ENCODE measurements at places on chromosomes 7 and 10.

- DNase-seq, result no peak
Observed at GRCh38 chr7:920351-921070, 34.0 kb downstream of the ADAP1 start.

DNA sequence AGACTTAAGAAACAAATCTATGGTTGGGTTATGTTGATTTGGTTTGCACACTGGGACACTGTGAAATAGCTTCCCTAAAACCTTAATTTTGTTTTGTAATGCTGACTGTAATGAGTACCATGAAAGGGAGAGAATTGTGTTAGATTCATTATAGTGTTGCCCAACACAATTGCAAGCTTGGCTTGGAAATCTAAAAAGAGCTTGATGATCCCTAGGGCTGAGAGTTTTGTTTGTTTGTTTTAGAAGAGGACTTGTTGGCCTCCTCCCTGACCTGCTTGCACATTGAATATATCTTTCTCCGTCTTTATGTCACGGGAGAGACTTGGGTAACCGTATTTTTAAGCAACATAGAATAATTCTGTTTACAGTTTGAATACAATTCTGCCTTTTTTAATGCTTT lies 410.1 kb downstream of the ARL4A start:
- no peak for DNase-seq

GRCh38 chr10:28155726-28156125 lies 147.1 kb downstream of the MPP7 start:
- no peak for DNase-seq

DNA sequence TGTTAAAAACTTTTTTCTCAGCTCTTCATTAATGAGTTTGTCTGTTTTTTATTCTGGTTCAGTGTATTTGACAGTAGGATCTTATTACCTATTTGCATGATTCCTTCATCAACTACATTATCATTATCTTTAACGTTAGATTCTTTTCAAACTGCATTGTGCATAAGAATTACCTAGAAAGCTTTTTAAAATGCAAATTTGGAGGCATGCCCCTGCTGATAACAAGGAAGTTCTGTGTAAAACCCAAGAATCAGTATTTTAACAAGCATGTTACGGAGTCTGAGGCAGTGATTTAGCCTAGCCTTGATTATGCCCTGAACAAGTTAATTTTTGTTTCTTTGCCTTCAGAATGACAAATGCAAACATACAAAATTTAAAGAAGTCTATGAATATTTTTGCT lies 14.2 kb downstream of the AHR start:
- DNase-seq, result no peak

DNA sequence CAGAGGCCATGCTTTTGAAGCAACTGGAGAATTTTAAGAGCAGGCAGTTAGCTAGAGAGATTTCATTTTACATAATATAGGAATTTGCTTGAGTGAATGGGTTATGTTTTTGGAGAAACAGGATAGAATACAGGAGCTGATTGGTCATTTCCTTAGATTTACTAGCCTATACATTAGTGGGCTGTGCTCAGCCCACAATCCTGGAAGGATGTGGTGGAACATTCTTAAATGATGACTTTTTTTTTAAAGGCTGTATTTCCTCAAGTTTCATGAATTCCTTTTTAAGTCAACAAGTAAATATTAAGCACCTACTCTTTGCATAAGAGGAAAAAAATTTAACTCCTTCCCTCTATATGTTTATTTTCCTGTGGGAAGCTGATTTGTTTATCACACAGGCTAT lies 314.4 kb upstream of the BMPER start:
- no peak for DNase-seq

DNA sequence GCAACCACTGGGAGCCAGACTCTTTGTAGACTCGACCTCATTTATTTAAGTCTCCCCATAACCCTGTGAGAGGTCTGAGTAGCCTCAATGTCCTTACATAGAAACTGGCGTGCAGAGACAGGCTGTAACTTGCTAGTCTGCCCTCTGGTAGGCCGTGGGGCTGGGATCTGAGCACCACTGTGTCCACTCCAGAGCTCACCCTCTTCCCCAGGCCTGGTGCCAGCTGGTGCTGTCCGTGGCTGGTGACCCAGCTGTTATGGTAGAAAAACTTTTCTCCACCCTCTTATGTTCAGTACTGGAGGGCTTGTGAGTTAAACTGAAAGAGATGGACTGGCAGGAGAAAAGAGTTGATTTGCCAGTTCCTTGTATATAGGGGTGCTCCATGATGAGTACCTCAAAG lies 41.9 kb downstream of the ADAMTS14 start:
- no peak for DNase-seq

DNA sequence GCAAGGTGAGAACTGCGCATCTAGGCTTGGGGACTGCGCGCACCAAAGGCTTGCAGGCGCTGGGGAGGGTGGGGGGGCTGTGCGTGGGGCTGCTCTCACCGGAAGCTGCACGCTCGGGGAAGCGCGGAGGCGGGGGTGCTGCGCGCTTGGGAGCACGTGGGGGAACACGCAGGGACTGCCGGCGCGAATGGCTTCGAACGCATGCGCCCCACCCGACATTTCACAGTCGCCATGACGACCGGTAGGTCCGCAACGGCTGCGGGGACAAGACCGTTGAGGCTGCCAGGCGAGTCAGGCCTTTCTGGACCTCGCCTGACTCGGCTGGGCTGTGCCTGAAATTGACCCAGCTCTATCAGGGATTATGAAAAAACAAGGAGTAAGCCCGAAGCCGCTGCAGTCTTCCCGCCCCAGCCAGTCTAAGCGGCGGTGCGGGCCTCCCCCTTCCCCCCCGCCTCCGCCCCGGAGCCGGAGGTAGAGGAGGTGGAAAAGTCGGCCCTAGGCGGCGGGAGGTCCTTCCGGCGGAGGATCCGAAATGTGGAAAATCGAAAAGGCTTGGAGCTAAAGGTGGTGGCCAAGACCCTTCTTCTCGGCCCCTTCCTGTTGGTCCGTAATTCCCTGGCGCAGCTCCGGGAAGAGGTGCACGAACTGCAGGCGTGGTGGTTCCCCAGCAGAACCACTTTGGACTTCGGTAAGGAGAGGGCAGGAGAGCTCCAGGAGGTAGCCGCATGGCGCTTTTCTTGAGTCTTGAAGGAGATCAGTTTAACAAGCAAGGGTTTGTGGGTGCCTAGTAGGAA lies 34.9 kb upstream of the STEAP1 start:
- peak; percentile 27 for DNase-seq

DNA sequence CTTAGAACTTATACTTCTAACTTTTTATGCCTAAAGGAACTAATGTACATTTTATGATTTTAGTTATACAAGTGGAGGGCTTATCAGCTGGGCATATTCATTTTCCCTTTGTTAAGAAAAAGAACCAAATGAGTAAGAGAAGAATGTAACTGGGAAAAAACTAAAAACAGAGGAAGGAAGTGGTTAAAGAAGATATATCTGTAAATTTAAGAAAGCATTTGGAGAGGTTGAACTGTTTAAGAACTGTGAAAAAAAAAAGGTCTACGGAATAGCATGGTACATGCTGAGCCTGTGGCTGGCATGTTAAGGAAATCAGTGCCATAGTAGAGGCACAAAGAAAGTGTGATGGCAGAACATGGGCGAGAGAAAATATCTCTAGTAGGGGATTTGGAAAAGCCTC lies 6.2 kb downstream of the MDFIC start:
- no peak for DNase-seq

- DNase-seq, result no peak
Observed at GRCh38 chr7:128163473-128163872, 77.6 kb upstream of the LEP start.

DNA sequence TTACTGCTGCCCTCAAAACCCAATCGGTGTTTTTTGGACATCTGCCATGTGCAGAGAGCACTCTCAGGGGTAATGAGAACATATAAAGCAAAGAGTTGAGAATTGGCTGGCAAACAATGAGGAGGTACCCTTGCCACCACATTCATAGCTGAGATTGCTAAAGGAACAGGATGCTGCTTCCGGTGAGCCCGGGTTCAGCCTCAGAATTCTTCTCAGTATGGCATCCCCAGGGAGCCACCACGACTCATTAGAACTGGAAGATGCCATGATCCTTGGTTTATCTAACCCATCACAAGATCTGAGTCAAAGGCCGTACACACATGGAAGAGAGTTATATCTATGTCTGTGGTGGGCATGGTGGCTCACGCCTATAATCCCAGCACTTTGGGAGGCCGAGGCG lies 174.4 kb downstream of the ARID5B start:
- no peak for DNase-seq

DNA sequence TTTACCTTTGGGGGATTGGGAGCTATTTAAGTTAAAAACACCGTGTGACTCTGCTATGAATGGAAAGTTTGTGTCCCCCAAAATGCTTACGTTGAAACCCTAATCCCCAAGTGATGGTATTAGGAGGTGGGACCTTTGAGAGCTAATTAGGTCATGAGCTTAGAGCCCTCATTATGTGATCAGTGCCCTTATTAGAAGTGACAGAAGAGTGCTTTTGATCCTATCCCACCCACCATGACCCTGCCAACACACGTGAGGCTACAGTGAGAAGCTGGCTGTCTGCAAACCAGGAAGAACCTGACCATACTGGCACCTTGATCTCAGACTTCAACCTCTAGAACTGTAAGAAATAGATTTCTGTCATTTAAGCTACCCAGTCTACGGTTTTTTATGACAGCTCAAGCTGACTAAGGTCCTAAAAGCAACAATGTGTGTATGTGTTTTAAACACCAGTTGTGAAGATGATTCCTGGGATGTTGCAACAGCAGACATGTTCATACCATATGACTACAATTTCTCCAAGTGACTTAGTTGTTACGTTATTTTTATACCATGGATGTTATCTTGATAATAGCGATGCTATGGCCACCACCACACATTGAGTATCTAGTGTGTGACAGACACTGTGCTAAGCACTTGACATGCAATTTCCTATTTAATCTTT lies 124.4 kb downstream of the PIP4K2A start:
- no peak for DNase-seq

DNA sequence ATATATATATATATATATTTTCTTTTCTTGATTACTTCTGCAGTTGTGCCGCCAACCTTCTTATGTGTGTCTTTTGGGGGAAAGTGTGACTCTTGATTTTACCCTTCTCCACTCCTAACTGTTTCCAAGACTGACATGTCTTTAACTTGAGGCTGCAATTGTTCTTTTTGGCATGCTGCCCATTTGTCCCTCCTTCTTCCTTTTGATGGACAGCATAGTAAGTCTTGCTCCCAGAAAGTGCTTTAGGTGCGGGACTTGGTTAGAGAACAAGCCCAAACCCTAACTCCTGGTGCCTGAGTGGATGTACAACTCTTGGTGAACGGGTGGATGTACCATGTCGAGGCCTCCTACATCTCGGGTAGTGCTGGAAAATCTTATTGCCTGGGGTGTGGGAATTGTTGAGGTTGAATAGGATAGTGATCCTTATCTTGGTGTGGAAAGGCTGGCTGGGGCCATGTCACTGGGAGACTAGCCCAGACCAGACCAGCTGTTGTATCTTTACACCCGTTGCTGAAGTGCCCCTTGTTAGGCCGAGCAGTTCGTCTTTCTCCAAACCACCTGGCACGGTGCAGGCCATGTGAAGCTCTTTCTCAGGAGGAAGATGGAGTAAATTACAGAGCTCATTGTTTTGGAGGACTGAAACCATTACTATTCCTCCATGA lies 16.3 kb downstream of the TCF7L2 start:
- DNase-seq, result no peak

DNA sequence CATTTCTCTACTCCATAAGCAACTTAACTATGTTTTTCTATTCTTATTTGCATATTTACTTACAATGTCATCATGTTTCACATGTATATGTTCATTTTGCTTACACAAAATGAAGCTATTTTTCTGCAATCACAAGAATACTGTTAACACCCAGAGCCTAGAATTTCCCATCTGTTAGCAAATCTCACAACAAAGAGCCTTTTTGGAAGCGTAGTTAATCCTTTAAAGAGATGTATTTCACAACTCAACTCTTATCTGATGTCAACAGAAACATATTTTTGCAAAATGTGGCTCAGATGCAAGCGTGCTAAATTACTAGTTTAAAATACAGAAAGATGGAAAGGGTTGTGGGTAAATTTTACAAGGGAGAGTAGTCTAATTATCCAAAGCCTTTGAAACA lies 110.6 kb upstream of the COL1A2 start:
- no peak for DNase-seq

- no peak for DNase-seq
Observed at GRCh38 chr10:61761825-61762217, 99.1 kb downstream of the CABCOCO1 start.

- no peak for DNase-seq
Observed at GRCh38 chr7:149715476-149715875, 57.9 kb downstream of the ZNF467 start.

DNA sequence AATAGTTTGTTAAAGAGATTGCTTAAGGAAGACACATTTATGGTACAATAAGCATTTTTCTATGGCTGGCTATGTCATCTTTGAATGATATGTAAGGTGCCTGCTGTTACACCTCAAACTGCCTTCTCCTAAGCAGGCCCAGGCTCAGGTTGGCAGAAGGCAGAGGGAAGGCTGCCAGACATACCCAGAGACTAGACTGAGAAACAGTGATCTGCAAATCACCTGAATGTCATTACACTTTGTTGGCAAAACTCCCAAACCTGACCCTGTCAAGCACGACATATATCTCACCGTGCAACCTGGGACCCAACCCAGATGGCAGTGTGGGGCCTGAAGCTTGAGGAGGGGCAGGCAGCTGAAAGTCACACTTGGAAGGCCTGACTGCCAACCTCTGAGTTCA lies 136.6 kb upstream of the TARP start:
- DNase-seq, result no peak

DNA sequence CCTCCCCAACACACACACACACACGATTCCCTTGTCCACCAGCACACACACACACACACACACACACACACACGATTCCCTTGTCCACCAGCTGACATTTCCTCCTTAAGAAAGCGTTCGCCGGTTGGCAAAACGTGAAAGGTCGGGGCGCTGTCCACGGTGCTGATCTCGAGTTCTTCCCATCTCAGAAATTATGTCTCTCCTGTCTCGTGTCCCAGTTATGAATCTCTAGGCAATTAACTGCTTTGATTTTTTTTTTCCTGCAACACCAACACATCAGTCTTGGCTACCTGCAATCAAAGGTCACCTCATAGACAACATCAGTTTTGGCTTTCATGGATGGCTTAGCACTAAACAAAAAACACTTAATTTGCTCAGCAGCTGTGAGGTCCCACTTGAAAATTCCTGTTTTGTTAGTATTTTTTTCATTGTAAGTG lies 1.9 kb downstream of the INA start:
- DNase-seq, result no peak

GRCh38 chr10:97760461-97761257 lies 11.1 kb downstream of the SFRP5 start:
- DNase-seq, result no peak

GRCh38 chr10:46992803-46993561 lies 81.8 kb downstream of the PTPN20 start:
- no peak for DNase-seq
